ENCODE measurements at places on chromosomes 5 and 9.

- DNase-seq, result no peak
Measured at GRCh38 chr5:28499766-28500290, 1461.4 kb upstream of the CDH9 start.

DNA sequence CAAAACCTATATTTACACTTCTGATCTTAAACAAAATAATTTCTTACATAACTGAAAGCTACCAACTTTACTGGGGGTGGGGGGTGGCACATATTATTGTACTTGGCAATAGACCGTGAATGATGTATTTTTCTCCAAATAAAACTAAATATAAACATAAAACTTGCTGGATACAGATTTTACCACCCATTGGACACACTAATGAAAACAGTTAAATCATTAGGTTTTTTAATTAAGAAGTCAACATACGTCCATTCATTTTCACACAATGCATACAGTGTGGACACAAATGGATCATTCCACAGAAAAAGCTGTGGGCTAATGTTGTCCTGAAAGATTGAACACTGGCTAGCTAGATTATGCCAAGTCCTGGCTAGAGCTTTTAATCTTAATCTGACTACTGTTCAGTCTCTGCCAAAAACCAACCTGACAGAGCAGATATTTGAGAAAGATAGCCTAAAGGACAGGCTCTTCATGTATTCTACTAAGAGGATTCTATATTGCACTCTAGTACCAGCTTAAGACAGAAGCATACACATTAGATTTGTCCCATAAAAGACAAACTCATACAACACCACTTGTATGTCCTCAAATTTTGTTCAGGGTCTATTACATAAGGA is 118.1 kb downstream of the SIL1 start:
- no peak for DNase-seq

GRCh38 chr5:100777680-100778300 is 125.3 kb downstream of the ST8SIA4 start:
- DNase-seq, result no peak

DNA sequence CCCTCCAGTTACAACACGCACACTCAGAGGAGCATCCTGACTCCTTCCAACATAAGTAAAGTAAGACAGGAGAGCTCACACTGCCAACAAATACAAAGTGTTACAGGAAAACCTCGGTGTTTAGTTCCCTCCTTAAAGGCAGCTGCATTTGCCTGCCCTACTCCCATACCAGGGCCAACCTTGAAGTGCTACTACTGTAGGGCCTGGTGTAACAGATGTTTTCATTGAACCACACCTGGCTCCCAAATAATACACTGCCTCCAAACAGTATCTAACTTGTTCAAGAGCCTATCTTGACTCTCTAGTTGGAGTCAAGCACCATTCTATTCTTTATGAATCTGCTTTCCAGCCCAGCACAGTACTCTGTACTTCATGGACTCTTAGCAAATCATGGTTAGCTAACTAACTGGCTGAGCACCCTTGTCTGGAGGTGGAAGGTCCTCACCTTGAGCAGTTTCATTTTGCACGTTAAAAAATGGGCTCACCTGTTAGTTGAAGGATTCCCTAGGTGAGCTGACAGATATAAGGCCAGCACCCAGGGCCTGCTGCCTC is 34.6 kb downstream of the TTC39B start:
- DNase-seq, result no peak

DNA sequence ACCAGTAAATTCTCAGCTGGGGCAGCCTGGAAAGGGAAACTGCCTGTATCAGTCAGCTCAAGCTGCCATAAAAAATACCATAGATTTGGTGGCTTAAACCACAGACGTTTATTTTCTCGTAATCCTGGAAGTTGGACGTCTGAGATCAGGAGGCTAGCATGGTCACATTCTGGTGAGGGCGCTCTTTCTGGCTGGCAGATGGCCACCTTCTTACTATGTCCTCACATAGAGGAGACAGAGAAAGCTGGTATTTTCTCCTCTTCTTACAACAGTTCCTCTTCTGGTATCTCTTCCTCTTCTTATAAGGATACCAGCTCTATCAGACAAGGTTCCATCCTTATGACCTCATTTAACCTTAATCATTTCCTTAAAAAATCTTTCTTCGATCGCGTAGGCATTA is 50.5 kb upstream of the RFX3 start:
- no peak for DNase-seq

GRCh38 chr5:103561685-103562452 is 720 bp downstream of the NUDT12 start:
- DNase-seq, result no peak

DNA sequence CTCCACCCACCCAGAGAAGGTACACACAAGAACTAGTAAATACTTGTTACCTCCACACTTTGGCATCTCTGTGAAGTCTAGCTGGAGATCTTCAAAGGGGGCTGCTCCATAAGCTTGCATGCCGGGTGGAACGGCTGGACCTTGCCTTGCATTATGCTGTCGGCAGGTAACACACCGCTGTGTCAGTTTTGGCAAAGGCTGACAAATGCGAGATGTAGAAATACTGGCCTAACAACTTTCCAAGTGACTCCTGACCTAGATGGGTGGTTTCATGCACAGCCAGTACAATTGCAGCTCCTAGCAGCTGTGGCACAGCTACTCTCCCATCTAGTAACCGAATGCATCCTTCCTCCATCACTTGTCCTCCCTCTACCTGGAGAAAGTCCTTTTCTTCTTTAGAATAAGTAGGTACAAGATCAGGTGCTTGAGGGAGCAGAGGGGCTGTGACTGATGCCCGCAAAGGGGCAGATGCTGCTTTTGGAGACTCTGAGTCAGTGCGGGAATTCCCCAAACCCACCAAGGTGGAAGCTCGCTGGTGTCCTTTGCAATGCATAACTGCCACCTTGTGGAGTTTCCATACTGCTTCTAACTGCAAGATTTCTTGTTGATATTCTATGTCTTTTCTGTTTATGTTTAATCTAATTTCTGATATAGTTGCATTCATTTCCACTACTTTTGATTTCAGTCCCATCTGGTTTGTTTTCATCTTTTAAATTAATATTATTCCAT is 78.4 kb downstream of the TMEM161B start:
- no peak for DNase-seq

- DNase-seq, result no peak
Measured at GRCh38 chr9:114718801-114719221, 36.8 kb upstream of the TEX48 start.

DNA sequence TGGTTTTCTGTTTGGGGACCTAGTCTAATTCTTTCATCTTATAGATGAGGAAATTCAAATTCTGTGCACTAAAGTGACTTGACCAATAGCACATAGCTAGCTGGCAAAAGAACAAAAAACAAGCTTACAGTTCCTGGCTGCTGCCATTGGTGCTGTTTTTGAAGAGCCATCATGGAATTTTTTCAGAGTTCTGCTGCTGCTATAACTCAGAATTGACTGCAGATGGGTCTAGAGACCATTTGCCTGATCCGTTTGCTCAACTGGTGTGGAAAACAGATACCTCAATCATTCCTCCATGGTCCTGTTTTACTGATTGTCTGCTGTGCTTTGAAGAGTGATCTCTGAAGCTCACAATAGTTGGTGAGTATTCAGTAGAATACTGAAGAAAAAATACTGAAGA is 15.2 kb downstream of the FBXL7 start:
- no peak for DNase-seq

GRCh38 chr9:137317021-137317717 is 15.1 kb upstream of the NRARP start:
- peak; percentile 61 for DNase-seq

DNA sequence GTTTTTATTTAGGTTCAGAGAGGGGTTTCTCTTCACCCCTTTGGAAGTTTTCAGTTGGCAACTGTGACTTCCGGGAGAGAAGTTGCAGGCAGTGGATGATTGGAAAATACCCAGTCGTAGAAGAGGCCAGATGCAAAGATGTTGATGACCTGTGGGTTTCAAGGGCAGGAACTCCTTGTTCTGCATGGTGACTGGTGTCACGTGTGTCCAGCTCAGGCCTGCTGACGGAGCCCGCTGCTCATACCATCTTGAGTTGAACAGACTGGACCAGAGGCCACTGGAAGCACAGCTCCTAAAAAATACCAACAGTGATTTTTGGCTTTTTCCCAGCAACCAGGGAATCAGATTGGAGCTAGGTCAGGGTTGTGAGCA is 243.9 kb upstream of the KLF4 start:
- peak; percentile 85 for DNase-seq

- DNase-seq, result no peak
Measured at GRCh38 chr9:105319202-105319813, 74.9 kb downstream of the SLC44A1 start.

GRCh38 chr5:148735301-148735835 is 81.0 kb upstream of the HTR4 start:
- no peak for DNase-seq

DNA sequence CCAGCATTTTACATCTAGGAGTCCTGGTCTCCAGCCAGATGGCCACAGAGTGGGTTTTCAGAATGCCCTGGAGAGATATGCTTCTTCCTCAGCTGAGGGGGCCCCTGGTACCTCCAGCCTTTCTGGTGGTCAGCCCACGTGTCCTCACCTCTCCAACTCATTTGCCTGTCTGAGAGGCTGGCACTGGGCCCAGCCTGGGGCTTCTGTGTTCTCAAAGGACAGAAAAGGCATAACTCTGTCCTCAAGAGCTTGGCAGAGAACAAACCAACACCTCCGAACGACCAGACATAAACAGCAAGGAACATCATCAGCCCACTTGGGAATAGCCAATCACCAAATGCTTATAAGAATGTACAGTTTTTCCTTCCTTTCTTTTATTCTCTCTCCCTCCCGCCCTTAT is 17.1 kb downstream of the ENG start:
- DNase-seq, result no peak

DNA sequence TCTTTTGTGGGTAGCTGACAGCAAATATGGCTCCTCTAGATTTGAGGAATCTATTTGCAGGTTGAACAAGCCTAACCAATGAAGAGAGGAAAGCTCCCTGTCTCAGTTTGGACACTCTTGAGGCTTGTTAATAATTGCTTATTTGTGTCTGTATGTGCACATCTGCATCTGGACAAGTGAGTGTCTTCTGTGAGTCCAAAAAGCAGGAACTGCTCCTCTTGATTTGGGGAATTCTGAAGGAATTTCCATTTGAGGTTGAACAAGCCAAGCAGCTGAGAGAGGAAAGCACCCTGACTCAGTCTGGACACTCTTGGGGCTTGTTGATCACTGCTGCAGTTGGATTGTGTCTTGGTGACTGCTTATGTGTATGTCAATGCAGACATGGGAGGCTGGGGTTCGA is 211.6 kb downstream of the DTWD2 start:
- DNase-seq, result no peak

- DNase-seq, result no peak
Measured at GRCh38 chr9:36136894-36137391, 410 bp downstream of the GLIPR2 start.

DNA sequence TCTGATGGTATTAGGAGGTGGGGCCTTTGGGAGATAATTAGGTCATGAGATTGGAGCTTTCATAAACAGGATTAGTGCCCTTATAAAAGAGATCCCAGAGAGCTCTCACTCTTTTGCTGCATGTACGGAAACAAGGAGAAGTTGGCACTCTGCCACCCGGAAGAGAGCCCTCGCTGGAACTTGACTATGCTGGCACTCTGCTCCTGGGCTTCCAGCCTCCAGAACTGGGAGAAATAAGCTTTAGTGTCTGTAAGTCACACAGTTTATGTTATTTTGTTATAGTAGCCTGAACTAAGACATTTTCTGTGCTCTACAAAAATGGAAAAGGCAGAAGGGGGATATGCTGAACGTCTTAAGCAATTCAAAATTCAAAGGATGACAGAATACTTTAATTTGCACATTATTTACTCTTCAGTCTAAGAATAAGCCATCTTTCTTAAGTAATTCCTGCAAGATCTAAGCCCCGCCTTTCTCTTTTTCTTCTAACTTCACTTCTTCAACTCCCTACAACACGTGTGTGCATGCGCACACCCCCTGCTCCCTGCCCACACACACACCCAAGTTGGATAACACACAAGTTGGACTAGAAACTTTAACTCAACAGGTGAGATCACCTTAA is 17.3 kb downstream of the NFIB start:
- peak; percentile 78 for DNase-seq

DNA sequence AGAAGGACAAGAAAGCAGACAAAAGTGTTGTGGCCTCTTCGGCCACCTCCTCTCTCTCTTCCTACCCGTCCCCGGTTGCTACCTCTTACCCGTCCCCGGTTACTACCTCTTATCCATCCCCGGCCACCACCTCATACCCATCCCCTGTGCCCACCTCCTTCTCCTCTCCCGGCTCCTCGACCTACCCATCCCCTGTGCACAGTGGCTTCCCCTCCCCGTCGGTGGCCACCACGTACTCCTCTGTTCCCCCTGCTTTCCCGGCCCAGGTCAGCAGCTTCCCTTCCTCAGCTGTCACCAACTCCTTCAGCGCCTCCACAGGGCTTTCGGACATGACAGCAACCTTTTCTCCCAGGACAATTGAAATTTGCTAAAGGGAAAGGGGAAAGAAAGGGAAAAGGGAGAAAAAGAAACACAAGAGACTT is 2.4 kb downstream of the EGR1 start:
- DNase-seq, result no peak

DNA sequence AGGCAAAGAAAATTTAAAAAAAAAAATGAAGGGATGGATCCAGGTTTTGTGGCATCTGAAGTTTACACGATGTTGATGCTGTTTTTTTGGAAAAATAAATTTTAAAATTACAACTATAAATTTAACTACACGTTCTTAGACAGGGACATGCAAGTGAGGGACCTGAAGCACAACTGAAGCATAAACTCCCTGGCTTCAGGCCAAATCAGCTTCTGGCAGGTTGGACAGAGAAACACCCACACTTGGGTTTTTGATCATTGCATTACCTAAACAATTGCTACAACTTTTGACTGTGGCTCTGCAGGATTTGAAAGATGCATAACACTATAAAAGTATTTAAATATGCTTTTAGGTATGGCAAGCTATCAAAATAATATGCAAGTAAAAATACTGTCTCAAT is 1318.3 kb upstream of the DMAC1 start:
- no peak for DNase-seq

- DNase-seq, result no peak
Measured at GRCh38 chr5:40483316-40483715, 196.4 kb upstream of the PTGER4 start.

DNA sequence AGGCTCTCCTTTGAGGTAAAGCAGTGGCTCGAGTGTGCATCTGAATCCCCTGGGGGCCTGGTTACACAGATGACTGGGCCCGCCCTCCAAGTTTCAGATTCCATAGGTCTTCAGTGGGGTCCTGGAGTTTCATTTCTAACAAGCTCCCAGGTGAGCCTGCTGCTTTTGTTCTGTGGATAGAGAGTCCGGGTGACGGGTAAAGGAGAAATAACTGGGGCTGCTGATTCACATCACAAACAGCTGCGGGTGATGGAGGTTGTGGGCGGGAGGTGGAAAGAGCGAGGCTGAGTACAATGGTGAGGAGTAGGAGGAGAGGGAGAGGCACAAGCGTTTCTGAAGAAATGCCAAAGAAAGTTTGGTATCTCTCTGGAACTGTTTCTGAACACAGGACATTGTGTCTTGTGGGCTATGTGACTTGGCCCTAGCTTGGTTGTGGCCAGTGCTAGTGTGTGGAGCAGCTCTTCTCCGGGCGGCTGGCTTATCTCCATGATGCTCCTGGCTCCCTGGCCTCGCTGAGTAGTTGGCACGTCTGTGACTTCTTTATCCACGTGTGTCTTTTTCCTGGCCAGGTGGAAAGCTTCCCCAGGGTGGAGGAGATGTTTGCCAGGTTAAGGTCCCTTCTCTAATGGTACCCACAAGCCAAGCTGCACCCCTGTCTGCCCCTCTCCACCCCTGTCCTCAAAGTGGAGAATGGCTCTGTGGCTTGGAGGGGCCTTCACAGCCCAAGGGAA is 61.7 kb downstream of the HSPA4 start:
- no peak for DNase-seq

- DNase-seq, result no peak
Measured at GRCh38 chr5:88979244-88979643, 96.3 kb upstream of the MEF2C start.

Measured in tibial artery (tissue), 4 donors.